ENCODE measurements at places on chromosomes 5 and 9. TPM values are rescaled to one million over a fixed set of nuclear protein-coding genes. Genes with fewer than 3 reads are reported as not detected.

DNA sequence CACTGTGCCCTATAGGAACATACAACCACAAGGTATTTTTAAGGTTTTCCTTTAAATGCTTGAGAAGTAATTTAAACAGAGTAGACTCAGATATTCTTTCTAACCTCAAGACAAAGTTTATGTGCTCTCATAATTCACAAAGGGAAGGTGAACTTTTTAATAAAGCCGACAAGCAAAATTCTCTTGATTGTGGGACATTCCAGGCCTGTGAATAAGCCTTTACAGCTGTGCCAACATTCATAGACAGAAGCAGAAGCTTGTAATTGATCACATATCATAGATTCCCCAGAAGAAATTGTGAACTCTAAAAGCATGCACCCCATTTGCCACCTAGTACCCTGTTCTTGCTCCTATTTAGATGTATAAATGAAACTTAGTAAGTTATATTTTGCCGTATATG is 1107.8 kb upstream of the SEMA6A start:
- no peak for DNase-seq

- no peak for DNase-seq
These were observed 99.1 kb upstream of the ABCA1 start for GRCh38 chr9:105027084-105027483.

DNA sequence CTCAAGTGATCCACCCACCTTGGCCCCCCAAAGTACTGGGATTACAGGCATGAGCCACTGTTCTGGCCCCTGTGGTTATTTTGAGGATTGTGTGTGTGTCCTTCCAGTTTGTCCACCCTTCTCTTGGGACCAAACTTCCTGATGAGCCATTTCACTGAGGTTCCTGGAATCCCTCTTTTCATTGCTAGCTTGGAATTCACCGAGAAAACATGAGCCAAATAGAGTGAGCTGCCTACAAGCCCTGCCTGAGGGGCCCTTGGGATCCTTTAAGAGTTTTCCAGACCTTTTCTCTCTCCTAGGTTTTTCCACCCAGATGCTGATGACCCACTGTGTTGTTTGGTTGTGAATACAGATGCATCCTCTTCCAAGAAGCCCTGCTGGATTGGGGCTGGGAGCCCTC is 13.2 kb upstream of the KIF12 start:
- DNase-seq: no peak

DNA sequence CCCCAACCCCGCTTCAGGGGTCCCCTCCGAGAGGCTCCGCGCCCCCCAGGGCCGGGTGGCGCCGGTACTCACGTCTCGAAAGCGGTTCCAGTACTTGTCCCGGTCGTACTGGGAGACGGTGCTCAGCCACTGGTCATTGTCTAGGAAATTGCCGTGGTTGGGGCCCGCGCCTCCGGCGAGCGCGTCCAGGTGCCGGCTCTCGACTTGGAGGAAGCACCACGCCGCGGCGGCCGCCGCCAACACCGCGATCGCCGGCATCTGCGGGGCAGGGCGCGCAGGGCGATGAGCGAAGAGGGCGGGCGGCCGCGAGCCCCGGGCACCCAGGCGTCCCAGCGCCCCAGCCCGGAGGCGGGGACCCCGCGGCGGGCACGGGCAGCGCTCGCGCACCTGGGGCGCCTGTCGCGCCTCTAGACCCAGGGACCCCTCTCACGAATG is 808 bp downstream of the SPOCK1 start:
- DNase-seq: no peak

GRCh38 chr5:14204785-14205321 is 61.7 kb downstream of the TRIO start:
- no peak for DNase-seq

GRCh38 chr9:84212982-84213381 is 127.6 kb downstream of the SLC28A3 start:
- no peak for DNase-seq

- DNase-seq: no peak
These were observed 630.7 kb upstream of the ZNF608 start for GRCh38 chr5:125377141-125377540.

- no peak for DNase-seq
These were observed 153.6 kb downstream of the SNX18 start for GRCh38 chr5:54671111-54671531.

DNA sequence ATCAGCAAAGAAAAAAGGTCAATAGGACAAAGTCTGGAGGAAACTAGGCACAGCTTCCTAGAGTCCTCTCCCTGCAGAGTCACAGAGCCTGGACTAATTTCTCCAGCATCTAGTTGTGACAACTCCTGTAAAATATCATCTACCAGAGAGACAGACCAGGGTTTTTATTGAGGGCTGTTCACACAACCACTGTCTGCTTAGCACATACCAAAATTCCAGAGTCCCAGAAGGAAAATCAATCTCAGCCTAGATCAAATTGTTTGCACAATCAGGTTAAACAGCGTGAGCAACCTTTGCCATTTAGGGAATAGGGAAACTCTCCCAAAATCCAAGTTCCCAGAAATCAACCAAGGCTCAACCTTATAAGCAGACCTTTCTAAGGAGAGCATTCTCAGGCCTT is 190.3 kb downstream of the SYK start:
- no peak for DNase-seq

DNA sequence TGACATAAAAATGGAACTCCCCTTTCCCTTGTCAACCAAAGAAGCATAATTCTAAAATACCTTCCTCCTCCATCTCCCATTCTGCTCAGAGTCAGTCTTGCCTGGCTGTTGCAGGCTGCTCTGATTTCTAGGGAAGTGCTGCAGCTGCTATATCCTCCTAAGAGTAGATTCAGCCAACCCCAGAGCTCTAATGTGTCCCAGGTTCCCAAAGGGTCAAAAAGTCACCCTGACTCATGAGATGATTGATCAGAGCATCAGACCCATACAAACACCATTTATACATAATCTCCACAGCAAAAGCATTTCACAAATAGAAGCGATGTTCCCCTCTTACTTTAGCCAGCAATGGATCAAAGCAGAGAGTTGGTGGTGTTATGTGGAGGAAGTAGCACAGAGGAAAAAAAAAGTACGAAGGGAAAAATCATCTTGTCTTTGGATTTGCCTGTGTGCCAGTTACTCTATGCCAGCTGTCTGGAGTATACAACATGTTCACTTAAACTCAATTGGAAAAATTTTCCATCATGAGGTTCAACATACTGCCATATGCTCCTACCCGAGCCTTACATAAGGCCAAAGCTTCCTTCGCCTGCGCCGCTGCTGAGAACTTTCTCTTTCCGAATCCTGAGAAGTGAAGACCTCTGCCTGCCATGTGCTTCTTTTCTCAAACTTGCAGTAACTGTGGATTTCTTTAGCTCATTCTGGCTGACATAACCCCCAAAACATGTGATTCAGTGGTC is 258.0 kb downstream of the TLE4 start:
- no peak for DNase-seq

- DNase-seq: no peak
These were observed 29.2 kb upstream of the SMC5 start for GRCh38 chr9:70229579-70229978.

- peak; percentile 25 for DNase-seq
These were observed 144.6 kb downstream of the CETN3 start for GRCh38 chr5:90264689-90265544.

DNA sequence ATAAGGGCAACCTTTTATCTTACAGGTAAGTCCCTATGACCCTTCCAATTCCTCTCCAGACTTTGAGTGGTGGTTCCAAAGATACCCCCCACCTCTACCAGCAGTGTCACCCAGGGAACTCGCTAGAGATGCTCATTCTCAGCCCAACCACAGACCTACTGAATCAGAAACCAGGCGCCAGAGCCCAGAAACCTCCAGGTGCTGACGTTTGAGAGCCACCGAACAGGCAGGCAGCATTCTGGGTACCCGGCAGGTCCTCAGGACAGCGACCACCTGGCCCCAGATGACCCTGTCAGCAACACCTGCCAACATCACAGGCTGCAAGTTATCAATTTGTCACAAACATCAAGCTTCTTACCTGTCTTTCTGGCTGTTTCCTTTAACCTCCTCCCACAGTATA is 19.5 kb downstream of the RAPGEF1 start:
- DNase-seq: no peak

DNA sequence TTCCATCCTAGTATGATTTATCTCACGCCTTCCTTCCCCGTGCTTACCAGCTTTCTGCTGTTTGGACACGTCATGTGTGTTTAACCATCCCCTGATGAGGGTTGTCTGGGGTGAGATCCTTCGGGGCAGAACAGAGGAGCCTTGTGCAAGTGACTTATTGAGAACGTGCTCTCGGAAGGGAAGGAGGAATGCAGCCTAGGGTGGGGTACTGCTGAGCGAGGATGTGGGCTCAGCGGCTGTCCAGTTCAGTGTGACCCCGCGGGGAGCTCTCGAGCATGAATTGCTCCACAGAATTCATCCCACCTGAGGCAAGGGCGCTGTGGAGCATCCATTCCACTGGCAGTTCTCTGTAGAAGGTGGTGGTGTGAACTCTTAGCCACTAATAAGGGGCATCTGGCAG is 4.0 kb downstream of the MYOZ3 start:
- no peak for DNase-seq

- no peak for DNase-seq
These were observed 74.3 kb upstream of the SSBP2 start for GRCh38 chr5:81825237-81825636.

GRCh38 chr5:131747180-131748105 is 49.4 kb downstream of the FNIP1 start:
- no peak for DNase-seq

- no peak for DNase-seq
These were observed 194.2 kb upstream of the CHD1 start for GRCh38 chr5:99122976-99123375.

DNA sequence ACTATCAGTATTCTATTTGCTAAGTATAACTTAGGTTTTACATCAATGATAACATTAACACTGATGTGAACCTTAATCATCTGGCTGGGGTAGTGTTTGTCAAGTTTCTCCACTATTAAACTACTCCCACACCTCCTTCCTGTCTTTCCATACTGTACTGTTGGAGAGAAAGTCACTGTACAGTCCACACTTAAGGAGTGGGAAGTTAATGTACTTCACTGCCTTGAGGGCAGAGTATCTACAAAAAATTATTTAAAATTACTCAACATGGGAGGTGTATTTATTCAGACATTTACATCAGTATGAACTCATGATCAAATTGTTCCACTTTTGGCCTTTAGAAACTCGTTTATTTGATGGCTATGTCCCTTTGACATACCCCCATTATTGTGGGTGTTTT is 11.9 kb downstream of the UHRF2 start:
- no peak for DNase-seq

- peak; percentile 56 for DNase-seq
These were observed 158.1 kb upstream of the SHB start for GRCh38 chr9:38227061-38227540.

DNA sequence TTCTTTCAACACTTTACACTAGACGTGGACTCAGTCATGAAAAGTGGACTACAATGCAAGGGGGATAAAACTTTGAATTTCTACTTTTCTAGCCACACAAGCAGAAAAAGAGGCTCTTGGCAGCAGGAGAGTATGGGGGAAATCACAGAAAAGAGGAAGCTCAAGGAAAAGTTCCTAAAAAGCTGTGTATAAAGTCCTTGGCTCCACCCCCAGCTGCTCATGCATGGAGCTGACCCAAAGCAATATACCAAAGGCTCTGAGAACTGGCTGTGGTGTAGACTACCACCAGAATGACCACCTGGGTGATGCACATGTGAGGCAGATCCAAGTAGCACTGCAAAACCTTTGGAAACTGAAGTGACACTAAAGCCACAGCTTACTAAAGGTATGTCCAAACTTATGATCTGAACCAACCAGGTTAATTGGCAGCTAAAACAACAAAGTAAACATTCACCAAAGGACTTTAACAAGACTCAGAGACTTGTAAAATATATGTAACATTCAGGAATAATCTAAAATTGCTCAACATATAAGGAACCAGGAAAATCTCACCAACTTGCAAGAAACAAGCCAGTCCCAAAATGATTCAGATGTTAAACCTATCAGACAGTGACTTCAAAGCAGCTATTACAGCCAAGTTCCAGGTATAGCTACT is 55.5 kb upstream of the RASGRF2 start:
- DNase-seq: no peak

- DNase-seq: peak; percentile 83
These were observed 2.1 kb upstream of the RFESD start for GRCh38 chr5:95644351-95645042.

DNA sequence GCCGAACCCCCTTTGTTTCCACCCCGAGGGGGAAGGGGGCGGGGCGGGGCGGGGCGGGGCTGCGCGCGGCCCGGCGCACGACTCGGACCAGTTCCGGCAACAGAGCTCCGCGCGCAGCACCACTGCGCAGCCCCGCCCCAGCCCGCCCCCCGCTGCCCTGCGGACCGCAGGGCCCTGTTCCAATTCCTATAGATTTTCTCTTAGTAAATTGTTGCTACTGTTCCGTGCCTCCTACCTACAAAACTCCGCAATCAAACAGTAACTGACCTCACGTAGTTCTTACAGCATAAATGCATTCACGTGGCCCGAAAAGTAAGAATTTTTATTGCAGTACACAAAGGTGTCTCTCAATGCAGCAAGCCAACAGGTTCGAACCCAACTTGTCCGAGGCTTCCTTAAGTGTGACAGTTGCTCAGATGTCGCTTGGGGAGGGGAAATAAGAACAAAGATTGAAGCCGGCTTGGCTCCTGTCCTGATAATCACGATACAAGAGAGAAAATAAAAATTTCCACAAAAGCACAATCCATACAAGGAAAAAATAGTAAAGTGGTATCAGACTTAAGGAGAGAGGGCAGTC is 1.2 kb upstream of the RNF38 start:
- no peak for DNase-seq

- no peak for DNase-seq
These were observed 33.7 kb downstream of the UBE2R2 start for GRCh38 chr9:33850677-33851076.

GRCh38 chr9:114301798-114302565 is 20.9 kb upstream of the ORM1 start:
- no peak for DNase-seq

DNA sequence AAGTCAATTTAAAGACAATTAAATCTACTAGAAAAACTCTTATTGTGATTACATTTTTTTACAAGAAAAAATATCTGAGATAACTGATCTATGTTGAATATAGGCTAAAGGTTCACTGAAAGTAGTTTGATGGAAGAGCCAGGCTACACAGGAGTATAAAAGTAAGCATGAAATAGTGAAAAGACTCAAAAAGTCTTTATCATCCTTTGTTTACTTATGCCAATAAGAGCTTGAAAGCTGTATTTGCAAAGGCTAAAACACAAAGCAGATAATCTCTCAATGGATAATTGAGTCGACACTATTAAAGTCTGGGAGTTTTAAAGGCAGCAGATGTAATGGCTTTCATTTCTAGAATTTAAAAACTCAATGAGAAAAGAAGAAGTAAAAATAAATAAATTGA is 42.0 kb downstream of the SSBP2 start:
- no peak for DNase-seq

- DNase-seq: peak; percentile 70
These were observed 65.7 kb upstream of the TNFAIP8 start for GRCh38 chr5:119290161-119290569.

- no peak for DNase-seq
These were observed 156.1 kb upstream of the MRPS30 start for GRCh38 chr5:44652674-44653073.

GRCh38 chr5:130017173-130017572 is 112.9 kb downstream of the CHSY3 start:
- DNase-seq: no peak

GRCh38 chr9:130527651-130528310 is 51.6 kb upstream of the FUBP3 start:
- no peak for DNase-seq

Gene MARVELD2
- 9.1 TPM for total RNA-seq

Gene CCDC152
- not detected for total RNA-seq

Gene TNPO1
- total RNA-seq: 75.5 TPM

Gene IL9
- not detected for total RNA-seq

Gene N4BP3
- total RNA-seq: 1.4 TPM

Gene MRNIP
- total RNA-seq: 120 TPM

Gene SPINK13
- total RNA-seq: not detected

Gene ISL1
- total RNA-seq: 0.53 TPM

Gene FAM170A
- not detected for total RNA-seq

Gene TRIM52
- total RNA-seq: 15.6 TPM
